ENCODE measurements at places on chromosomes 3 and 15. TPM values are rescaled to one million over a fixed set of nuclear protein-coding genes. Genes with fewer than 3 reads are reported as not detected.

GLDN gene
- not detected for total RNA-seq

AP3B2 gene
- total RNA-seq = not detected

GATM gene
- total RNA-seq = 2.0 TPM

HES1 gene
- total RNA-seq = 0.28 TPM

MAP2K1 gene
- total RNA-seq = 83.5 TPM

GRM2 gene
- 0.55 TPM for total RNA-seq

MKRN2OS gene
- total RNA-seq = not detected

LYSMD2 gene
- total RNA-seq = 21.7 TPM

CCDC13 gene
- total RNA-seq = 0.35 TPM

EFL1 gene
- total RNA-seq = 29.4 TPM

EXD1 gene
- not detected for total RNA-seq

UPK1B gene
- not detected for total RNA-seq

TUSC7 gene
- total RNA-seq = not detected

P2RY1 gene
- total RNA-seq = 0.35 TPM

CDC25A gene
- total RNA-seq = 39.4 TPM

CX3CR1 gene
- 3.7 TPM for total RNA-seq

CTXN2 gene
- total RNA-seq = not detected

ZWILCH gene
- 35.6 TPM for total RNA-seq

GPR15 gene
- 182 TPM for total RNA-seq

PIGZ gene
- 2.6 TPM for total RNA-seq
